GM19239 (cell line): ENCODE measurements at places on chromosomes 1 and 21.

DNA sequence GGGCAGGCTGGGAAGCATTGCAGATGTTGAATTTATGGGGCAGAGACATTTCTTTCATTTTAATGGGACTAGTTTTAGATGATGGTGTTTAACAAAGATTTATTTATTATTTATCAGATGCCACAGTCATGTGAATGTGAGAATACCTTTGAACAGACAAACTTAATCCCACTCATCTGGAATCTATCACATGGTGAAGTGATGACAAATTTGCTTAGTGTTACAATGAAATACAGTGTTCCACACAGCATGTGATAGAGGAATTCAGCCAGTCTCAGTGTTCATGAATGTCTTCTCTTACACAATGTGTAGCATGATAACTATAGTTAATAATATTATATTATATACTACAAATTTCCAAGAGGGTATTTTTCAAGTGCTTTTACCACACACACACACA, 1361.7 kb upstream of the B3GALT2 start:
- DNase-seq = no peak

- DNase-seq = no peak
These were observed 218.6 kb downstream of the SLC44A5 start for GRCh38 chr1:75392278-75392677.

DNA sequence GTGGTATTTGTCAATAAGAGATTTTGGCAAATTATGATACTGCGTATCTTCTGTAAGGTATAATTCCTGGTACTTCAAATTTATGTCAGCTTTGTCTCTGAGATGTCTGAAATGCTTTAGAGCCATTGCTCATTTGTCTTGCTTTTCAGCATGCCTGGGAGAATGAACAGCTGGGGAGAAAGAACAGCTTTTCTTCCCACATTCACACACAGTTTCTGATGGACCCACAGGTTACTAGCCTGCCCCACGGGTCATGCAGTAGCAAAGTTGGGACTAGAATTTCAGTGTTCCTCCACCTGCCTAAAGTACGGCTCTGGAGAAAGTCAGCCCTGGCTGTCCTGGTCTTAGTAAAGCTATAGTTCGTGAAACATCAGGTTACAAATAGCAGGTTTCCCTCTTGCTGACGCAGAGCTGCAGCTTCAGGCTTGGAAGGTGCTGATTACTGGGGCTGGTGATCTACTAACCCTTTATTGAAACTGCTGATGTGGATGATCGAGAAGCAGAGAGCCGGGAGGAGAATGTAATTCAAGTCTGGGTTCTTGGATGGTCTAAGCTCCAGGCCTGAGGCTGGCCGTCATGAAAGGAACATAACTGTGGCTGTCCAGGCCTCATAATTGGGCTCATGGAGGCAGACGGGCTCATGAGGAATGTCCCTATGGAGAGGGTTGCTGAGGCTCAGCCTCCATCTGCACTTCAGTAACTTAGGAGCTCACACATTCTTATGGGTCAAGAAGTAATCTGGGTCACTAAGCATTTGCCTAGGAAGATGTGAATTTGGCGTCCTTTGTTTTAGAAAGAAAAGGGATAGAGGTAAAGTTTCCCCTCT, 12.4 kb downstream of the GALNT2 start:
- no peak for DNase-seq

DNA sequence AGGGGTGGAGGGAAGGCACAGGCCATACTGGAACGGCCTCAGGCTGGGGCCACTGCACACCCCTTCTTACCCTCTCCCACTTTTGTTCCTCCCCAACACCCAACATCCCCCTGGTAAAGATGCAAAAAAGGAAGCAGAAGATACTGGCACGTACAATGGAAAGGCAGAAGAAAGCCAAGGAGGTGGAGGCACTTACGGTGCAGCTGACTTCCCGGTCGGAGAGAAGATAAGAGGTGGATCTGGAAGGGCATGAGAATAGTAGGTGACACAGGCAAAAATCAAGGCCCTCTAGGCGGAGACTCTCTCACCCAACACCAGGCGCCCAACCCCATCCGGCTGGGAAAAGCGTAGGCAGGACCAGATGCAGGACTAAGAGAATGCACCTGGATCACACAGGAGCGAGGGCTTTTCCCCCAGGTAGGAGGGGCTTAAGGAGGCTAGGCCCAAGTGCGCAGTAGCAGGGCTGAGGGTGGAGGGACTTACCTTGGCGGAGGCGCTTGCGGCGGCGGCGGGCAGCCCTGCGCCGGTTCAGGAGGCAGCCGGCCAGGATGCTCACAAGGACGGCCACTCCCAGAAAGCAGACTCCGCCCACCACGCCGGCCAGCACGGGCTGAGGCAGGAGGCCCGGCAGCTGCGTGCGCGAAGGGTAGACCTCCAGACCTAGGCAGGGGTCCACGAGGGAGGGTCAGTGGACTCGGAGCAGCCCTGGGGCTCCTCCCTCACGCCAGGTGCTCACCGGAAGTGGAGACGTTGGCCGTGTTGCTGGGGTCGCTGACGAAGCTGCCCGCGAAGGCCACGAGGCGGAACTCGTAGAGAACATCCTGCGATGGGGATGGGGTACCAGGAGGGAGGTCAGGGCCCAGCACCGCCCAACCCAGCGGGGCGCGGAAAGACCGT, 4.1 kb upstream of the TAGLN2 start:
- DNase-seq = no peak

DNA sequence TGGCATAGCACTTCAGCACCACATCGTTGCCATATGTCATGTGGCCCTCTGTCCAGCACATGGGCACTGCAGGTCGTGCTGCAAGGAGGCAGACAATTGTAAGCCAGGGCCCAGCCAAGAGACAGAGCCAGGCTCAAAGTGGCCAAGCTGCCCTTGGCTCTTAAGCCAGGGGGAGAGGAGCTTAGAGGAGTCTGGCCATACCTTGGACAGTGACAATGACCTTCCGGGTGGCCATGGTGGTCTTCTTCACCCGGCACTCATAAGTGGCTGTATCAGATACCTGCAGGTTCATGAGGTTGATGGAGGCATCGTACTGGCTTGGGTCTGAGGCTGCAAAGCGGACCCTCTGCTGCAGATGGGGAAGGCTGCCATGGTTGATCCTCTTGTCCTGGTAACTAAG, 4.6 kb downstream of the VSIG8 start:
- DNase-seq = no peak

- no peak for DNase-seq
These were observed 125.8 kb upstream of the C8B start for GRCh38 chr1:57091642-57092041.

- DNase-seq = no peak
These were observed 30.5 kb downstream of the PIGK start for GRCh38 chr1:77188770-77189169.

DNA sequence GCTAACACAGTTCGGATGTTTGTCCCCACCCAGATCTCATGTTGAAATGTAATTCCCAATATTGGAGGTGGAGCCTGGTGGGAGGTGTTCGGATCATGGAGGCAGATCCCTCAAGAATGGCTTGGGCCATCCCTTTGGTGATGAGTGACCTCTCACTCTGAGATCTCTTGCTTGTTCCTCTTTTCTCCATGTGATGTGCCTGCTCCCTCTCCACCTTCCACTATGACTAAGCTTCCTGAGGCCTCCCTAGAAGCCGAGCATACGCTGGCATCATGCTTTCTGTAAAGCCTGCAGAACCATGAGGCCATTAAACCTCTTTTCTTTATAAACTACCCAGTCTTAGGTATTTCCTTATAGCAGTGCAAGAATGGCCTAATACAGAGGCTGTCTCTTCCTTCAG, 8.1 kb upstream of the PLA2G5 start:
- no peak for DNase-seq

DNA sequence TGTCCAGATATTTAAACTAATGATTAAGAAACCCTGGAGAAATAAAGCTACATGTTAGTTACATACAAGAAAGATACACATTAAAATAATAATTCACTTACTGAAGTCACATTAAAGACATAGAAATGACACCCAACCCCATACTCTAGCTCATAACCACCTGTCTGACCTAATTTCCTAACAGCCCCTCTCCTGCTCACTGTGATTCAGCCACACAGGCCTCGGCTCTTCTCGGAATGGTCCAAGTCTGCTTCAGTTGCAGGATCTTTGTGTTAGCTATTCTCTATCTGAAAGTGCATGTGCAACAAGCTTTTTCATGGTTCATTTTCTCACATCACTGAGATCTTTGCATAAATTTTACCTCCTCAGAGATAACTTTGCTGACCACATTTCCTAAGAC, 209.8 kb downstream of the TM2D1 start:
- no peak for DNase-seq

DNA sequence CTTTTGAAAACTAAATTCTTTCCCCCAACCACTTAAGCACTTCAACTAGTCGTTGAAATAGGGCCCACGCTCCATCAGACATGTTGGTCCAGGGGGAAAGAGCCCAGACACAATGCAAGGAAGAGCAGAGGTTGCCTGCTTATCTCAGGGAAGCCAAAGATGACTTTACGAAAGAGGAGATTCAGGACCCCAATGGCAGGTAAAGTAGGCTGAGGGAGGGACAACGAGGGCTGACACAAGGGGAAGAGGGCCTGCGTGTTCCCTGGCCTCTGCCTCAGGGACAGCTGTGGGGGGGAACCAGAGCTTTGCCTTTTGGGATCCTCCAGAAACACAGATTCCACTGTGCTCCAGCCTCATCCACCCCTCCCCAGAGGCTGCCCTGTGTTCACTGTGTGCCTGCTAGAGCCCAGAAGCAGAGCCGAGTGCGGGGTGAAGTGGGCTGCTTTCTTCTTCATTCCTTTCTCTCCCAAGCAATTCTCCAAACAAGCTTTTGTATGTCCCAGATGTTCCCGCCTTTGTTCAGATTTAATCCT, 135.5 kb upstream of the GRIK3 start:
- no peak for DNase-seq

GRCh38 chr1:190564117-190564516, 86.5 kb upstream of the BRINP3 start:
- no peak for DNase-seq

DNA sequence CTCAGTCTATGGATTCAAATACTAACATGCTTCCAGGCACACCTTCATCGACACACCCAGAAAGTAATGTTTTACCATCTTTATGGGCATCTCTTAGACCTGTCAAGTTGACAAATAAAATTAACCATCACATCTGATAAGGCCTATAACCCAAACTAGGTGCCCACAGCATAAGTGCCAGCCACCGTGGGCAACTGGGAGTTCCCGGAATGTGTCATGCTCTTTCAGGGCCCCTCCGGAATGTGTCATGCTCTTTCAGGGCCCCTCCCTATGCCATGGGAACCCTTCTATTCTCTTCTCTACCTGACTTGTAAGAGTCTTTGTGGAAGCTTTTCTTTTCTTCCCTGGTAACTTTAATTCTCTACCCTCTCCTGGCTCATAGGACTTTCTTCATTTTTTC, 26.6 kb downstream of the KRTAP24-1 start:
- no peak for DNase-seq

GRCh38 chr21:33230545-33231324, 997 bp downstream of the IFNAR2 start:
- DNase-seq = peak; percentile 50

- DNase-seq = no peak
These were observed 276.8 kb downstream of the TBX15 start for GRCh38 chr1:118711356-118711755.

DNA sequence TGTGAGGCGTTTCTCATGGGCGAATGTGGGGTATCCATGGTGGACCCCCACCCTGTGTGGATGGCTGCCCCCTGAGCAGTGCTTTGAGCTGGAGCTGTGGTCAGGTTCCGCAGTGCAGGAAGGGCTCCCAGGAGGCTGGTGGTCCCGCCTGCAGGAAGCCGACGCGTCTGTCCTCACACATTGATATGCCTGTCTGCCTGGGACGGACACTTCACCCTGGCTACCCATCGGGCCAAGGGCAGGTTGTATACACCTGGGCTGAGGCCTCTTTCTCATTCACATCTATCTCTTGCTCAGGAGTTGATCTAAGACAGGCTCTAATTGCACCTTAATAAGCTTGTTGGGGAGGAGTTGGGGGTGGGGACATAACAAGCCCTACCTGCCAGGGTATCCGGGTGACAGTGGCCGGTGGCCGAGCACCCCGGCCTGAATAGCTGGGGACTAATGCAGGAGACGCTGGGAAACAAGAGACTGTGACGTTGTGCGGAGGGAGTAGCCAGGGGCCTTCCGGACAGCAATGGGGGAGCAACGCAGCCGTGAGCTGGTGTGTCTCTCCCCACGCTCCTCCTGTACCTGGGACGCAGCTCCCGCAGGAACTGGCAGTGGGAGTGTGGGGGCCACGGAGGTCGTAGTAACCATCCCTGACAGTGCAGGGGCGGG, 21.7 kb downstream of the PDXK start:
- DNase-seq = no peak

DNA sequence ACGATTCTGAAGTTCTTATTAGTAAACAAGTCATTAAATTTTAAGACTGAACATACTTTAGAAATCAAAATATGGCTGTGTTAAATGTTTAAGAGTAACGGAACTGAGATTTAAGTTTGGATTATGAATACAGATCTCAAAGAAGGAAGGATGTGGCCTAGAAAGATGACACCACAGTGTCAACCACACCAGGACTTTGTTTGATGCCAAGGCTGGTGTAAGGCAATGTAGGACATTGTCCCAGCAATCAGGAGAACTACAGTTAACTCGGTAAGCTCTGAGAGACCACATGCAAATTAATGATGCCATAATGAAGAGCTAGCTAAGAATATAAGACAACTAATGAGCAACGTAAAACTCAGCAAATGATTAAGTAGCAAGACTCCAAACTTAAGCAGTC, 932.9 kb downstream of the ADGRL2 start:
- no peak for DNase-seq

DNA sequence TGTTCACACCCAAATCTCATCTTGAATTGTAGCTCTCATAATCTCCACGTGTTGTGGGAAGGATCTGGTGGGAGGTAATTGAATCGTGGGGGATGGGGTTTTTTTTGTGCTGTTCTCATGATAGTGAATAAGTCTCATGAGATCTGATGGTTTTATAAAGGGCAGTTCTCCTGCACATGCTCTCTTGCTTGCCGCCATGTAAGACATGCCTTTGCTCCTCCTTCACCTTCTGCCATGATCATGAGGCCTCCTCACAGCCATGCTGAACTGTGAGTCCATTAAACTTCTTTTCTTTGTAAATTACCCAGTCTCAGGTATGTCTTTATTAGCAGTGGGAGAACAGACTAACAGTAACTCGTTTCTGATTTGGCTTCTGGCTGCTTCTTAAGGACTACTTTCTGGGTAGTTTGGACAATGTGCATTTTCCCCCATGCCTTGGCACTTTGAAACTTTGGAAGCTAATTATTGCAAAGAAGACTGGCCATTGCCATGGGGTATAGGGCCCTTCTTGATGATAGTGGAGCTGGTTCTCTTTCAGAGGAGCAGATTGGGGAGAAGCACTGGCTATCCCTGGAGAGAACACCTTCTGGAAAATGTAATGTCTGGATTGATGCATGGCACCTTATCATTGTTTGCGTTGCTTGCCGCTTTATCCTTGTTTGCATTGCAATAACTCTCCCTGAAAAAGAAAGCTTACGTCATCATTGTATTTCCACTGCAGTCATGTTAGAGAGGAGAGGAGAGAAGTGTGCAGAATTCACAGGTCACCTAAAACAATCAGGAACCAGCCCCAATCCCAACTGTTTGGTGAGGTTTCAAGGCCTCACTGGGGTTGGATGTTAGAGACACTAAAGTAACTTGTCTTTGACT, 5.9 kb downstream of the CNIH3 start:
- no peak for DNase-seq

- no peak for DNase-seq
These were observed 37.7 kb upstream of the PTBP2 start for GRCh38 chr1:96683931-96684330.
